ENCODE measurements at places on chromosomes 1 and 21.
A peak's percentile ranks its signal among the peaks of the same experiment; 100 is the strongest.

GRCh38 chr21:41277846-41278245 lies 38.8 kb upstream of the FAM3B start:
- DNase-seq = no peak

GRCh38 chr1:21537932-21538630 lies 28.9 kb downstream of the ALPL start:
- no peak for DNase-seq

GRCh38 chr1:228194436-228194835 lies 13.4 kb upstream of the OBSCN start:
- no peak for DNase-seq

- DNase-seq = peak; percentile 43
These were observed 395.4 kb downstream of the KIF26B start for GRCh38 chr1:245549996-245550719.
